ENCODE measurements at places on chromosomes 13 and 19. TPM values are rescaled to one million over a fixed set of nuclear protein-coding genes. Genes with fewer than 3 reads are reported as not detected.

GRCh38 chr13:99258946-99259345 is 767 bp upstream of the GPR18 start:
- no peak for DNase-seq

GRCh38 chr13:112184261-112184660 is 117.3 kb downstream of the SOX1 start:
- no peak for DNase-seq

DNA sequence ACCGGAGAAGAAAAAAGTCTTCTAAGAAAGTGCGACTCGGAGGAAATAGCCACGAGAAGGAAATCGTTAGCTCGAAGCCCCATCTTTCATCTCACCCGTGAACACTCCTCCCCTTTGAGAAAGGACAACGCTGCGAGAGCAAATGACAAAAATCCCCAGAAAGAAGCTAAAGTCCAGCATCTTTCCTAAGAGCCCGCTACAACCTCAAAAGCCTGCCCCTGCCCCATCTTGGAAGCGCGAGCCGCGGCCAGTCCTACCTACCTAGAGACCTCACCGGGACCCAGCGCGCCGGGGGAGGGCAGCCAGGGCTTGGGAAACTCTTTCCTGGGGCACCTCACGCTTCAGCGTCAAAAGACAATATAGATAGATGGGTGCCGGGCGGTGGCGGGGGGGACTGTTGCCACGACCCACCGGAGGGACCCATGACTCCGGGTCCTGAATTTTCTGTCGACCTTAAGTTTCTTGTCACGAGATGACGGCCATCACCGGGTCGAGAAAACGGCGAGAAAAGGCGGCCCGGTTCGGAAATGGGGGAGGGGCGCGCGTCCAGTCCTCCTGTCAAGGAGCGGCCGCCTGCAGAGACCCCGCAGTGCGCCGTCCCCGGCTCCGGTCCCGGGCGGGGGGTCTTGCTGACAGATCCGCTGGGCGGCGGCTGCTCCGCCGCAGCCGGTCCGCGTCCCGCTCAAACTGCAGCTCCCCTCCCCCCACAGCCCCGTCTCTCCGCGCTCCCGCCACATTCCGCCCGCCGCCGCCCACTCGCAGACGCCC is 65.9 kb downstream of the KCNRG start:
- DNase-seq: peak; percentile 42

- no peak for DNase-seq
Observed at GRCh38 chr13:33107361-33107760, 91.1 kb downstream of the KL start.

The USP12 gene
- 17.9 TPM for total RNA-seq

The RGS9BP gene
- total RNA-seq: 0.66 TPM

The GJB6 gene
- total RNA-seq: not detected

DNA sequence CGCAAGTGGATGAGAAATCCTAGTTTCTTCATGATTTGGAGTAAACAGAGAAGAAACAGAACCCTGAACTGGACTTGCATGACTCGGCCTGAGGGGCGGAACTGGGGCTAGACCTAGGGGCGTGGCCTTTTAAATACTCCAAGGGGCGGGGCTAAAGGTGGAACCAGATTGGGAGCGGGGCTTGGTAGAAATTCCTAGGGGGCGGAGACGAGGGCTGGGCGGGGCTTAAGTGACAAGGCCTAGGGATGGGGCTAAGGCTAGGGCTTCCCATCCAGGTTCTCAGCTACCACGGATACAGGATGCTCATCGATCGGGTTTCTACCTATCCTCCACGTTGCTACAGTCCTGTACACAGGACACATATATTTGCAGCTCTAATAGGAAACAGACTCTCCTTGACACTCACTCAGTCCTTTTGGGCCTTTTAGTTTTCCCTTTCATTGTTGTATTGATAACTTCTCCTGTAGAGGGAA is 372 bp upstream of the ZNF699 start:
- DNase-seq: peak; percentile 88

GRCh38 chr13:22455036-22455435 is 725.7 kb upstream of the SGCG start:
- no peak for DNase-seq

DNA sequence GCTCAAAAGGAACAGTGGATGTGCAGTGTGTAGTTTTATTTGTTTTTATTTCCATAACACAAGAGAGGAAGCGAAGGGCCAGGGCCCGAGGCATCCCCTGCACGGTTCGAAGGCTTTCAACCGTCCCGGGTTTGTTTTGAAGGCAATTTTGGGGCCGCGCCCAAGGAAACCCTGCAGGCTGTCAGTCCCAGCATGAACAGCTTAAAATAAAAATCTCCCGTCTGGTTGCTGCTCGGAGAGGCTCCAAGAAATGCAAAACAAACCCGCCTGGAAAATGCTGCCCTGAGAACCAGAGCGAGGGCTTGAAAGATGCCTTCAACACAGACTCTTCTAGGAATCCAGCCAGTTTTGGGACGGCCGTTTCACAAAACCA is 16.0 kb downstream of the LSM4 start:
- DNase-seq: no peak

The RNF126 gene
- total RNA-seq: 53.8 TPM

The KIR2DL1 gene
- not detected for total RNA-seq

The NLRP9 gene
- total RNA-seq: not detected

DNA sequence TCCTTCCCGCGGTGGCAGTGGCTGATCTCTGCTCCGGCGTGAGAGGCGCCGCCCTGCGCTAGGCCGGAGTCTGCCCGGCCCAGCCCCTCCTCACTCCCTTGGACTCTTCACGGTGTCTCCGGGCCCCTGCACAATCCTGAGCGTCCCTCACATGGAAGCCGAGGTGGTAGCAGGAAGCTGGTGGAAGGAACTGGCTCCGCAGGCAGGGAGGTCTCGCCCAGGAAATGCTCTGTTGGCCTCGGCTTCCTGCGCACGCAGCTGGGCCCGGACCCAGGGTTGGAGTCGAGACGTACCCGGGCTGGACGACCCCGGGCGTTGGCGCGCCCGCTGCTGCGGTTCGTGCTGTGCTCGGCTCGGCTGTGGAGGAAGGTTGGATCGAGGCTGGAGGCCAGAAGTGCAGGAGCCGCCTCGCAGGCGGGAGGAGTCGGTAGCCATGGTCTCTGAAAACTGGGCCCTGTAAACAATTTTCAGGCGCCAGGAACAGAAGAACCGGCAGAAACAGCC is 46.3 kb downstream of the ZNF724 start:
- peak; percentile 4 for DNase-seq

GRCh38 chr13:27605610-27606200 is 14.6 kb downstream of the LNX2 start:
- DNase-seq: no peak

DNA sequence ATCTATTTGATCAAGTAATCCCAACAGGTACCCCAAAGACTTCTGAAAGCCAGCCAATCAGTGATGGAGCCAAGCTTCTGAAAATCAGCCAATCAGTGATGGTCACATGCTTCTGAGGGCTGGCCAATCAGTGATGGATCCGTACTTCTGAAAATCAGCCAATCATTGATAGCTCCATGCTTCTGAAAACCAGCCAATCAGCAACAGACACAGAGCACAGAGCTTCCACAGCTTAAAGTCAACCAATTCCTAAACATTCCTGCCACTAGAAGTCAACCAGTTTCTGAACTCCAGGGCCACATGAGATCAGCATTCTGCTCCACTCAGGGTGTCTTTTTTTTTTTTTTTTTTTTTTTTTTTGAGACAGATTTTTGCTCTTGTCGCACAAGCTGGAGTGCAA is 8.2 kb upstream of the HSD17B14 start:
- DNase-seq: peak; percentile 62

DNA sequence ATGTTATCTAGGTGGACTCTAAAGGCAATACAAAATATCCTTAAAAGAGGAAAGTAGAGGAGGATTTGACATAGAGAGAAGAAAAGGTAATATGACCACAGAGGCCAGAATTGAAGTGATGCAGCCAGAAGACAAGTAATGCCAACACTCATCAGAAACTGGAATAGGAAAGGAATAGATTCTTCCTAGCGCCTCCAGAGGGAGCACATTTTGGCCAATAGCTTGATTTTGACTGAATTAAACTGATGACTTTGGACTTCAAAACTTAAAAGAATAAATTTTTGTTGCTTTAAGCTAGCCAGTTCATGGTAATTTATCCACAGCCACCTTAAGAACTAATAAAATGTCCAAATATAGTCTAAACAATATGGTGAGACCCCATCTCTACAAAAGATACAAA is 1921.9 kb downstream of the OLFM4 start:
- DNase-seq: no peak

- no peak for DNase-seq
Observed at GRCh38 chr13:107065036-107065435, 497.1 kb upstream of the ARGLU1 start.

The CASP14 gene
- total RNA-seq: not detected

GRCh38 chr13:55528434-55528833 is 1612.3 kb upstream of the PRR20A start:
- DNase-seq: no peak

The COX6B2 gene
- total RNA-seq: not detected

- no peak for DNase-seq
Observed at GRCh38 chr19:53910170-53910518, 1.1 kb downstream of the CACNG7 start.

The PIN1 gene
- total RNA-seq: 182 TPM
